Osteocyte (in vitro differentiated cells): ENCODE measurements at places on chromosomes 13 and 19. TPM values are rescaled to one million over a fixed set of nuclear protein-coding genes. Genes with fewer than 3 reads are reported as not detected.

- DNase-seq = no peak
These were observed 155.6 kb downstream of the COG6 start for GRCh38 chr13:39811051-39811450.

Gene EDNRB
- total RNA-seq = not detected in 2 replicates

DNA sequence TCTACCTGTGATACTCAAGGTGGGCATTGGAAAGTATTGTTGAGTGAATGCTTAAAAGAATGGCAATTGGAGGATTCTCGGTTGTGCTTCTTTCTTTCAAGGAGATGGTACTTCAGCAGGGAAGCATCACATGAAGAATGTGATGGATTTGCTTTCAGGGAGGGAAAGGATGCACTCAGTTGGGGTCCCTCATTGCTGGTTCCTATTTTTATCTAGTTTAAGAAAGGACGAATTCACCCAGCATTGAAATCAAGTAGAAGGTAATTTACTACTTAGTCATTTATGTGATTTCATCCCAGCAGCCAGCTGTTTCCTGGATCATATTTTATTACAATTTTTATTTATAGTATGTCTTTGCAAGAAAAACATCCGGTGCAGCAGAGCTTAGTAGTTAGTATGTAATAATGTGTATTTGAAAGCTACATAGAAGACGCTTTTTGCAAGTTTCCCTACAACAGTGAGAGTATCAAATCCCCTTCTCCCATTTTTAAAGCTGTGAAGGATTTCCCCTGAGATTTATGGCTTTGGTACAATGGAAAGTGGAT is 417.9 kb downstream of the GPC5 start:
- DNase-seq = no peak

Gene KLK15
- total RNA-seq = not detected in 2 replicates

GRCh38 chr19:34480491-34480890 is 1.1 kb upstream of the WTIP start:
- no peak for DNase-seq

GRCh38 chr13:94030415-94031119 is 448.9 kb downstream of the DCT start:
- no peak for DNase-seq

DNA sequence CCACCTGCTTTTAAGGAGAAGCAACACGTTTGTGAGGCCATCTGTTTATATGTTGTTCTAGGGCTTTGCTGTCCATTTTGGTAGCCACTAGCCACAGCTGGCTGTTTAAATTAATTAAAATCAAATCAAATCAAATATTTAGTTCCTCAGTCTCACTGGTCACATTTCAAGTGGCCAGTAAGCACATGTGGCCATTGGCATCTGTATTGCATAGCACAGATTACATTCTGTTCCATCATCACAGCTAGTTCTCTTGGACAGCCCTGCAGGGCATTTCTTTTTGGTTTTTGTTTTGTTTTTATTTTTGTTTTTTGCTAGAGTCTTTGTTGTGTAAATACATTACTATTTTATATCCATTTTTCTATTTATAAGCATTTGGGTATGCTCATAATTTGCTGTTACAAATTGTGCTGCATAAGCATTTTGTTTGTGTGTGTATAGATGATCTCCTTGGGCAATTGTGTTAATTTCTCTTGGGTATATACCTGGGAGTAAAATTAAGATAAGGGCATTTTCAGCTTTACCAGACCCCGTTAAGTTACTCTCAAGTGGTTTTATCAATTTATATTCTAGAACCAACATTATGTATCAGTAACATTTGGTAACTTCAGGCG is 31.3 kb downstream of the SAE1 start:
- DNase-seq = no peak

Gene ZNF442
- 2.2 and 2.3 TPM in 2 replicates for total RNA-seq

- DNase-seq = no peak
These were observed 285 bp downstream of the TMEM143 start for GRCh38 chr19:48363500-48363809.

DNA sequence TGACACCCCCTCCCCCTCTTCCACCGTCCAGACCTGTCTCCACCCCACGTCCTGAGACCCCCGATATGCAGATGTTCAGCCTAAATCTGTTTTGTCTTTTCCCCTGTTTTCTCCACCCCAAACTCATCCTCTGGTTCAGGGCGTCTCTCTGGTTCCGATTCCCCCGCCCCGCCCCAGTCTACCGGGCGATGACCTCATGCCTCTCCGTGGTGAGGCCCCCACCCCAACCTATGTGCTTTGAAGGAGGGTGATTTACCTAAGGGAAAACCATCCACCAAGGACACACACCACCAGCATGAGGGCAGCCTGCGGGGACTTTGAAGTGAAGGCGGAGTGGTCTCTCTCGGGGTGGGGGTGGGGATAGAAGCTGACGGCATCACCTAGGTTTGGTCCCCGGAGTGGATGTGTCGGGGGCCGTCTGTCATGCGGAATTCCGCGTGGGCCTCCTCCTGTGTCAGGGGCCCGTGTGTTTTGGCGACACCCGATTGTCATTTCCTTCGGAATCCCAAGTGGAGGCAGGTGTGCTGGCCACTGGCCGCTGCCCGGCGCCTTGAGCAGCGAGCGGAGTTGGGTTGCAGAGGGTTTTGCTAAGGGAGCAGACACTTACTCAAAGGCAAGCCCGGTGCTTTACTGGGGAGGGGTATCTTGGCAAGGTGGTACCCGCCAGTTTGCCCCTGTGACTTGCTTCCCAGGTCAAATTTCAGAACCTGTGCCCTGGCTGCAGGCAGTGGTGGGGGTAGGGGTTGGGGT is 1.4 kb downstream of the FZR1 start:
- no peak for DNase-seq
